SW 1271 (cell line): ENCODE measurements at places on chromosomes 1 and 21.

- DNase-seq = no peak
Observed at GRCh38 chr1:220420726-220421125, 107.2 kb upstream of the MARK1 start.

DNA sequence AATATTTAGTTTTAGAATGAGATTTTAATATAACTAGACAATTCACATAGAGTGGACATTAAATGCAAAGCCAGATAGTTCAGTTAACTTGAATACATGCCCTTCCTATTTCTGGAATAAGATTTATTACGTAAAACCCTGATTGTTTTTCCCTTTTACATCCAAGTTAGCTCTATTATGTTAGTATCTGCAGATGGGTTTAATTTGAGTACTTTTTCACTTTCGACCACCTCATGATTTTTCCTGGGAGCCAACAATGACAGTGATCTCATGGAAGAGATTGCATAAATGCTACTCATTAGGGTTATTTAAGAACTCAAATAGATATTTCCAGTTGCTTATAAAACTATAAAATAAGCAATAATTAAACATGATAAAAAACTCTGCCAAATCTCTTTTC lies 199.4 kb upstream of the PTGFR start:
- DNase-seq = no peak

GRCh38 chr1:96482616-96483015 lies 239.0 kb upstream of the PTBP2 start:
- DNase-seq = no peak

GRCh38 chr1:154485106-154485505 lies 16.9 kb upstream of the TDRD10 start:
- DNase-seq = no peak

DNA sequence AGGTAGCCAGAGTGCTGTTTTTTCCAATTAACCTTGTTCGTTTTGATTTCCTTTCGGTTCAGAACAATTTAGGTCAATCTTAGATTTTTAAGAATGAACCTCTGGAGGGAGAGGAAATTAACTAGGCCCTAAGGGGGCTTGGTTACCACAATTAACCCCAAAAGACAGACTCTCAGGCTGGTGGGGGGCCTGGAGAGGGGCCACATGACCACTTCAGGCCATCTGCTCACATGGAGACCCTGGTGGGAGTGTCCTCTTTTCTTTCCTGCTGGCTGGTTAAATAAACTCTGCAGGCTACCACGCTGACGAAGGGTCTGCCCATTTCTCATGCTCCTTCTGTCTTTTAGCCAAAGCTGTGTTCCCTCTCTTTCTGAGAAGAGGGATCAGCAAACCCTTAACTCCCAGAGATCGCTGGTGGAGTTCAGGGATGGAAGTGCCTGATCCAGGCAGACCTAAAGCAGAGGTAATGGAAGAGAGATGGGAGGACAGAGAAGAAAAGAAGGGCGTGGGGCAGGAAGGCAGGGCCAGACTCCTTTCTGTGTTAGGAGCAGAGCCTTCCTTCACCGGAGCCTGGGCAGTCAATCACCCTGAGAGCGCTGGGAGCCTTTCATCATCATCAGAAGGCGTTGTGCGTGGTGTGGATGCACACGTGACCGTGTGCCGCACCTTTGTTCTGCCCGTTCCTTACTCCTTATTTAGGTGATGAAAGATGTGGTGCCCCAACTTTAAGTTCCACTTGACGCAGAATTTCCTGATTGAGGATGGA lies 58.5 kb downstream of the KIF26B start:
- no peak for DNase-seq

- no peak for DNase-seq
Observed at GRCh38 chr1:244080343-244080929, 29.4 kb downstream of the ZBTB18 start.

DNA sequence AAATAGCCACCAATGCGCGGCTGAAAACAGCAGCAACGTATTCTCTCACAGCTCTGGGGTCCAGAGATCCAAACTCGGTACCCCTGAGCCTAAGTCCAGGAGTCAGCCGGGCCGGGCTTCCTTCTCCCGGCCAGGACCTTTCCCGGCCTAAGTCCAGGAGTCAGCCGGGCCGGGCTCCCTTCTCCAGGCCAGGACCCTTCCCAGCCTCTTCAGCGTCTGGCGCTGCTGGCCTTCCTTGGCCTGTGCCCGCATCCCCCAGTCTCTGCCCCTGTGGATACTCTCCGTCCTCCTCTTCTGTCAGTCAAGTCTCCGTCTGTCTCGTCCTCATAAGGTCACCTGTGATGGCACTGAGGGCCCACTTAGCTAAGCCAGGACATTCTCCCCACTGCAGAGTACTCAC lies 32.2 kb downstream of the KCNAB2 start:
- no peak for DNase-seq

DNA sequence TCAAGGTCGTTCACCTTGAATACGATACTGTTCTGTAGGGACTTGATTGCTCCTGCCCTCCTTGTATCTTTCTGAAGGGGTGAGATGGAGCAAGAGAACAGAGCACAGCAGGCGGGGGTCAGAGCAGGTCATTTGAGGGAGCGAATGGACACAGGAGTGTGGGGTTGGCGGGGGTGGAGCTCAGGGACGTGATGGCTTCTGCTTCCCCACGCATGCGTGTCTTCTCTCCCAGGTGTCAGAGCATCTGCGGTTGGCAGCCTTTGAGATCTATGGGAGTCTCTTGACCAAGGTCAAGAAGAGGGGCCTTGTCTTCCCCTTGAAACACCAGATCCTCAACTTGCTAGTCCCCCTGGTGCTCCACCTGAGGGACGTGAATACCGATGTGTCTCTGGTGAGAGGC lies 63.9 kb downstream of the INAVA start:
- DNase-seq = no peak

GRCh38 chr21:37006486-37007291 lies at the start of gene RIPPLY3:
Gene RIPPLY3 (plus strand): TSS chr21:37006702. CDS start chr21:37006773, 71 bp downstream.
- no peak for DNase-seq

- no peak for DNase-seq
Observed at GRCh38 chr1:243848165-243848857, 1.7 kb downstream of the AKT3 start.

GRCh38 chr1:165734906-165735305 lies 33.8 kb downstream of the TMCO1 start:
- no peak for DNase-seq

DNA sequence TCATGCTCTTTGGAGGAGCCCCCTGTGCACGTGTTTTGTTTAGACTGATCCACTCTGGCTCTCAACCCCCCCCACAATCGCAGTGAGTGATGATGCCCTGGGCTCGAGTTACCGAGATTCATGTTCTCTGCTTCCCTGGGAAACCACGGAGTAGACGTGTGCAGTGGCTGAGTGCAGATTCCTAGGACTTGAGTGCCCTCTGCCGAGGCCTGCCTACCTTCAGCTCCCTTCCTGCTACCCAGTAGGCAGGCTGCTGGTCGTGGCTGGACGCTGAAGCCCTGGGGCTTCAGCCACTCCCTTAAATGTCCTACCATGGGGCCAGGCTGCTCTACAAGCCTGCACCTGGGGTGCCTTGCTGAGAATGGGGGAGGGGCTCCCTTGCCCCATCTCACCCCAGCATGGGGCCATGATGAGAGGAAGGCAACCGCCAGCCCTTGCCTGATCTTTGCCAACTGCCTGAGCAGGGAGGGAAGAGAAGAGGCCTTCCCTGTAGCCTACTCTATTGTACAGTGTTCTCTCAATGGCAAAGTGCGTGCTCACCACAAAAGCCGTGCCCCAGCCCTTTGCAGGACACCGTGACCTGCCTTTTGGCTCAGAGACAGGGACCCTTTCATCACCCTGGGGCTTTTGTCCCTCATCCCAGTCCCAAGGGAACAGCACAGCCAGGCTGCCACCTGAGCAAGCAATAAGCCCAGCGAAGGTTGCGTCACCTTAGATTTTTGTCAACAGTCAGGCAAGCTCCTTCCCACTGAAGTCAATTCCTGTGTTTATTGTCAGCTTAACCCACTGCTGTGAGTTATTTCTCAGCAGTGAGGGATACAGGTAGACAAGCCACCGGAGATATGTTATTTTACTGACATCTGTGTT lies 4.1 kb upstream of the GRIK3 start:
- no peak for DNase-seq

GRCh38 chr1:65554829-65555228 lies 134.4 kb downstream of the LEPR start:
- DNase-seq = no peak

- no peak for DNase-seq
Observed at GRCh38 chr1:212190169-212190568, 95.0 kb upstream of the PPP2R5A start.

DNA sequence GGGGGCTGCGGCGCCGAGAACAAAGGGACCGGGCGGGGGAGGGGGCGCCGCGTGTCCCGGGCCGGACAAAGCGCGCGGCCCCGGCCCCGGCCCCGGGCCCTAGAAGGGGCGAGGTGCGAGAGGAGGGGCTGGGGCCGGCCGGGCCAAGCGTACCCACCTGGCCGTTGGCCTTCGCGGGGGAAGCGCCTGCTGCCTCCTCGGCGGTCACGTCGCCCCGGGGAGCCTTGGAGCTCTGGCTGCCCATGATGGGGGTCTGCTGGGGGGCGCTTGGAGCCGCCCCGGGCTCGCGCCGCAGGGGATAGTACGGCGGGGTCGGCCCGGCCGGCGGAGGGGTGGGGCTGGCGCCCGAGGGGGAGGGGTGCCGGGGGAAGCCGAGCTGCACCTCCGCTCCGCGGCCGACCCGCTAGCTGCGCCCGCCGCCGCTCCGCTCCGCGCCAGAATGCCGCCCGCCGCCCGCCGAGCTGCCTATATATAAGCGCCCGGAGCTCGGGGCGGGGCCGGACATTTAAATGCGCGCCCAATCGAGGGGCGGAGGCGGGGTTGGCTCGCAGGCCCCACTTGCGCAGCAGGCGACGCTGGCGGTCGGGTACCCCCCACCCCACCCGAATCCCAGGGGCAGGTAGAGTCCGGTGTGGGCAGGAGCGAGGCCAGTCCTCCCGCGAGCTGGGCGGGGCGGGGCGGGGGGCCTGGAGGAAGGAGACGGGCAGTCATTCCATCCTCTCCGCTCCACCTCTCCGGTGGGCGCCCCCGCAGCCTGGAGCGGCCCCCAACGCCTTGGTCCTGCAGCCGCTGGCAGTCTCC lies at the start of gene MARCKSL1:
Gene MARCKSL1 (minus strand): TSS at position 444 of the 801 bp plus-strand sequence. CDS start 200 bp downstream, at position 244.
- no peak for DNase-seq

DNA sequence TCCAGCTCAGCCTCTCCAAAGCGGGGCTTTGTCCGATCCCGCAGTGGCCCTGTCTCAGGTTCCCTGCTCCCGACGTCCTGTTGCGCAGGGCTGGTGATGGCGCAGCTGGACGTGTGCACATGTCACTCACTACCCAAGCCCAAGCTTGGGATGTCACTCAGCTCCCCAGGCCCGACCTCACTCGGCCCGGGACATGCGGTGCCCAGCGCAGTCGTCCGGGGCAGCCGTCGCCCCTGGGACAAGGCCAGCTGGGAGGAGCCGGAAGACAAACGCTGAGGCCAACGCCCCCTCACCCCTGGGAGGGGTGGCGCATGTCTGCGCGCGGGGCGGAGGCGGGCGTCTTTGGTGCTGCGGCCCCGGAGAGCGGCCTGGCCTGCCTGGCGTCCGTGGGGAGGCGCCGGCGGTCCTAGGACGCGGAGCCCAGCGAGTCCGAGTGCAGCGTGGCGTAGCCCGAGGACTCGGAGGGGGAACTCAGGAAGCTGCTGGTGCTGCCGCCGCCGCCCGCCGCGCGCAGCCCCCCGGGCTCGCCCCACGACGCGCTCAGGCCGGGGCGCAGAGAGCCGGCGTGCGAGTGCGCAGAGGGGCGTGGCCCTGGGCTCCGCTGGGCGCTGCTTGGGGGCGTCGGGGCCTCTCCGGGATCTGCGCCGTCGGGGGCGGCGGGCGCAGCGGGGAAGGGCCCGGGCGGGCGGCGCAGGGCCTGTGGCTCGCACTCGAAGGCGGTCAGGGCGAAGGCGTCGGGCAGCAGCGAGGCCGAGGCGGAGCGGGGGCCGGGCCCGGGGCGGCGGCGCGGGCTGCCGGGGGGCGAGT lies 5.2 kb downstream of the HES3 start:
- no peak for DNase-seq

DNA sequence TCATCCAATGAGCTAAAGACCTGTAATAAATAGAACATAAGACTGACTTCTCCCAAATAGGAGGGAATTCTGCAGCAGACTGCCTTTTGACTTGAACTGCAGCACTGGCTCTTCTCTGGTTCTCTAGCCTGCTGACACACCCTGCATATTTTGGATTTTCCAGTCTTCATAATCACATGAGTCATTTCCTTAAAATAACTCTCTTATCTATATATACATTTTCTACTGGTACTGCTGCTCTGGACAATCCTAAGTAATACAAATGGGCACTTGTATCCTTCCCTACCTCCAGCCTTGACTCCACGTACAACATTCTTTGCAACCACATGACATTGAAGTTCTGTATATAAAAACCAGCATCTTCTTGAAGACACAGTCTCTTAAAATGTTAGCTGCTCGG lies 429.4 kb upstream of the TMPRSS15 start:
- DNase-seq = peak; percentile 89

- DNase-seq = no peak
Observed at GRCh38 chr21:33769057-33769456, 126.8 kb downstream of the ITSN1 start.

DNA sequence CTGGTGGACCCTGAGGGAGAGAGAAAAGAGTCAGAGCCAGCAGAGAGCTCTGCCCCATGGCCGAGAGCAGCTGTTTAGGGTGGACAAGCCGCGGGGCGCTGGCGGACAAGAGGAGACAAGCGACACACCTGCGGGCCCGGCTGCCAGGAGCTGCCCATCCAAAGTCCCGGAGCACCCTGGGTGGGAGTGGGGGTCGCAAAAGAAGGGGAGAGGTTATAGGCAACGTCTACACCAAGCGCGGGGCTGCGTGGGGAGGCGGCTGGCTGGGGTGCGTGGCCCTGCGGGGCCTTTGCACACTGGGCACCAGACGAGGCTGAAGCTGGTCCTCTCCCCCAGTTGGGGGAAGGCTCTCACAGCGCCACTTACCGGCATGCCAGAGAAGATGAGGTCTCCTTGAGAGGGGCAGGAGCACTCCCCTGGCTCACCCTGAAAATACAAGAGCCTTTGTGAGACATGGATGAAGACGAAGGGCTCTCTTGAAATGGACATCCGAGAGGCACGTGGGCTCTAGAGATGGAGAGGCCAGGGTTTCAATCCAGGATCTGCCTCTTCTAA lies 24.1 kb downstream of the COL16A1 start:
- no peak for DNase-seq

GRCh38 chr1:172180501-172181285 lies 239.8 kb upstream of the C1orf105 start:
- DNase-seq = no peak

DNA sequence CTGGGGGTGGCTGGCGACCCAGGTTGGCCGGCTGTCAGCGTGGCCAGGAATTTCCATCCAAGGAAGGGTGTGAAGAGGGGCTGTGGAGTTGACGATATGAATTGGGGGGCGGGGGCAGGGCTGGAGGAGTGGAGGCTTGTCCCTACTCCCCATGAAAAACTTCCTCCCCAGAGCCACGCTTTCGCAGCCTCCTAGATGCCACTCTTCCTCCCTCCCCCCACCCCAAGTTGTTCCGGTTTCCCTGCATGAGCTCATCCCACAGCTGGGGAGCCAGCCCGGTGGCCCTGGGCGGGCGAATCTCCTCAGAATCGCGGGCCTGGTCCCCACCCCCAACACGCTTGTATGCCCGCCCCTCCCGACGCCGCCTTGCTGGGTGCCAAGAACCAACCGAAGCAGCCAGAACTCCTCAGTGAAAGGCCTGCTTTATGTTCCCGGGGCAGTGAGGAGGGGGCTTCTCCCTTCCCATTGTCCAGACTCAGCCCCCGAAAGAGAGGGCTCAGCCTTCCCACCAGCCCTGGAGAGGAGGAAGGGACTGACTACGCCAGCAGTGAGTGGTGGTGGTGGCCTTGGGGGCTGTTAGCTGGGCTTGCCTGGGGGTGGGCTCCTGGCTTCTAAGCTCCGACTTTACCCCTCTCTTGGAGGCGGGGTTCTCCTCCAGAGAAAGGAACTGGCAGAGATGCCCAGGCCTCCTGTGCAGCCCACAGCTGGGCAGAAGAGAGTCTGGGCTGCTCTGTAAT lies 1.8 kb upstream of the CSMD2 start:
- no peak for DNase-seq

GRCh38 chr21:42495765-42496119 lies 282 bp downstream of the RSPH1 start:
- DNase-seq = no peak
